Fibroblast of skin of left quadriceps (primary cell): ENCODE measurements at places on chromosomes 1 and 21.

GRCh38 chr21:25635310-25635709 lies 3.7 kb upstream of the JAM2 start:
- no peak for DNase-seq

DNA sequence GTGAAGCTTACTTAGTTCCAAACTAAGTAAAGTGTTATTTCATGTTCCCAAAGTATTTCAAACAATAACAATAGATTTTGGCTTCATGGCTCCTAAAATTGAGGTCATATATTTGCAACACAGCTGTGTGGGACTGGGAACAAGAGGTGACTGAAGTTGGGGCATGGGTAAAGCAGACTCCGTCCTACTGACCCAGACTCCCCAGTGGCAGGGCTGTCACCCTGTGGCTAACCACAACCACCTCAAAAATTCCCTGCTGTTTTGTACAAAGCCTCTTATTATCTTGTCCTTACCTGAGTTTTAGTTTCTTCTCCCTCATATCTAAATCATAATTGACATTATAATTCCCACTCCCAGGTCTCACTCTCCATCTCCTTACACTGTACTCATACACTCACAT lies 117.6 kb downstream of the PTGER3 start:
- DNase-seq, result no peak

DNA sequence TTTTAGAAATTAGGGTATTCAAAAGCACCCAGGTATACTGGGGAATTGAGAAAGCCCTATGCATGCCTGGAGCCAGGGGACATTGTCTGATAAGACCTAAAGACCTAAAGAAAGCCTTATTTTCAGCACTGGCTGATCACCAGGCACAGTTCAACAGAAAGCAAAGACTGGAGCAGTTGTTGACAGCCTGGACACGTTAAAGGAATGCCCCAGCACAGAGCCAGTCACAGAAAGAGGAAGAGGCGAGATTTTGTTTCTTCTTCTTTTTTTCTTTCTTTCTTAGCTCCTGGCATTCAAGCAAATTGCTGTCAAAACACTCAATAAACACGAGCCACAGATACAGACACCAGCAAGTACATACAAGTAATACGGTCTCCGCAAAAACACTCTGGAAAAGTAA lies 40.4 kb downstream of the RNF187 start:
- DNase-seq, result no peak

DNA sequence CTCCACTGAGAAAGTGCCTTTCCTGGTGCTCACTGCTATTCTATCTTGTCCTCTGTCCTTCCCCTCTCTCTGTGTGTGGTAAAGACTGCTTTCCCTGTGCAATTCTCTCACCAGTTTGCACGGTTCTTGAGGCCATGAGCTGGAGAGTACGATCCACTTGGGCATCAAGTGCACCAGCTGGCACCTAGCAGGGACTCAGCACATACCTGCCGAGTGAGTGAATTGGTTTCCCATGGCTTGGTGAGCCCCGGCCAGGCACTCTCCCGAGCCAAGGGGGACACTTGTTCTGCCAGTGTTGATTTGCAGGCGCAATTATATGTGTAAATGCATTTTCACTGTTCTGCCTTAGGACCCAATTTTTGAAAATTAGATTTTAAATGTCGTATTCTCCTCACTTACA lies 313.5 kb downstream of the DISC1 start:
- no peak for DNase-seq

- no peak for DNase-seq
Measured at GRCh38 chr1:206105464-206105995, 11.7 kb downstream of the AVPR1B start.

GRCh38 chr1:223425550-223425949 lies 32.3 kb downstream of the CCDC185 start:
- no peak for DNase-seq

- no peak for DNase-seq
Measured at GRCh38 chr1:167555971-167556714, 2.6 kb upstream of the CREG1 start.

- no peak for DNase-seq
Measured at GRCh38 chr1:203081465-203082230, 4.2 kb downstream of the MYOG start.

GRCh38 chr1:218524526-218524925 lies 179.4 kb downstream of the TGFB2 start:
- no peak for DNase-seq

DNA sequence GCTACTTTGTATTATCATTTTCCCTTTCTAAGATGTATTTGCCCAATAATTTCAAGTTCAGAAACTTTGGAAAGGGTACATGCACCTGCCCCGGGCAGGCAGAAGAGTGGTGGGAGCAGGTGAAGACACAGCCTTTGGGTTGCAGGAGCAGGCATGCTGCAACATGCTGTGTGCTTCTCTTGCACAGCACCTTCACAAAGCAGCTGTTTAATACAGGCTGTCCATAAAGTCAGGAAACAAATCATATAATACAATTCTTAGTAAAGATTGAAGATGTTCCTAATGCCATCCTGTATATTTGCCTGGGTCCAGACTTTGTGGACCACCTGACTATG lies 182.9 kb downstream of the ZNF281 start:
- no peak for DNase-seq

- peak; percentile 85 for DNase-seq
Measured at GRCh38 chr1:39395357-39395831, 96.0 kb upstream of the BMP8A start.

GRCh38 chr1:206859082-206859521 lies 6.3 kb upstream of the IL20 start:
- no peak for DNase-seq

DNA sequence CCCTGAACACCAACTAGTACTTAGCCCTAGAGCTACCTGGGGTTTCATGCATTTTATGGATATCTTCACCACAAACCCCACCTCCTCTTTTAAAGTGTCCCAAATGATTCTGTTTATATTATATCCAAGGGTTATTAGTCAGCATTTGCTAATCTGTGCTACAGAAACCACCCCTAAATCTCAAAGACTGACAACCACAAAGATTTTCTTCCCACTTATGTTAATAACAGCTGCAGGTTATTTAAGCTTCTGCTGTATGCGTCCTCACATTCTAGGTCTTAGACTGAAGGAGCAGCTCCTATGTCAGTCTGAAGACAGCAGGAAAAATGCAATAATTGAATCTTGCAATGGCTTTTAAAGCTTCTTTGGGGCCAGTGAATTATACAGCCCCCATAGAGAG lies 11.2 kb upstream of the PHC2 start:
- no peak for DNase-seq

DNA sequence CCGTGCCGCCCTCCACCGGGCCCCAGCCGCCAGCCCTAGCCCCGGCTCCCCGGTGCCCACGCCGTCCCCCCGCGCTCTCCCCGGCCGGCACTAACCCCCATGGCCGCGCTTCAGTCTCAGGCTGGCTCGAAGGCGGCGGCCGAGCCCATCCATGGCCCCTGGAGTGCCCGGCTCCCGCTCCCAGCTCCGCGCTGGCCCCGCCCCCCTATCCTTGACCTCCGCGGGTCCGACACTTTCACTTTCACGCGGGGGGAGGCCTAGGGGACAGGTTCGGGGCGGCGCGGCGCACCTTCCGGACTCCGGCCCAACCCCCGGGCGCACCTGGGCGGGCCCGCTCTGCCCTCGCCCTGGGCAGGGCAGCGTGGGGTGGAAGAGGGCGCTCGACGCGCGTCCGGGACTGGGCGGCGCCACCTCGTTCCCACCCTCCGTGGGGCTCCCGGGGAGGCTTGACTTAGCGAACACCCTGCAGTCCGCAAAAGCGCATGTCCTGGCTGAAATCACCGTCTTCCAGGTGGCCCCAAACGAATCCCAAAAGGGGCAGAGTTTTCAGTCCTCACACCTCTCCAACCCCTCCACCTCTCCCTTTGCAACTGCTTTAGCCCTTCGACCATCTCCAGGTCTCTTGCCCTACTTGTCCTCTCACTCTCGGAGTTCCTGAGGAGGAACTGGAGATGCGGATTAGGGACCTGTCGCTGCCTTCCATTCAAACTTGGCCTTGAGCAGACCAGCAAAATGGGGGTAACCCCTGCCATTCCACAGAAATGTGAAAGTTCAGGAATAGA lies 3.9 kb upstream of the DENND2D start:
- DNase-seq, result no peak

- DNase-seq, result no peak
Measured at GRCh38 chr21:37231249-37231645, 35.9 kb downstream of the VPS26C start.

GRCh38 chr1:111878091-111878490 lies 111.4 kb downstream of the KCND3 start:
- DNase-seq, result no peak

DNA sequence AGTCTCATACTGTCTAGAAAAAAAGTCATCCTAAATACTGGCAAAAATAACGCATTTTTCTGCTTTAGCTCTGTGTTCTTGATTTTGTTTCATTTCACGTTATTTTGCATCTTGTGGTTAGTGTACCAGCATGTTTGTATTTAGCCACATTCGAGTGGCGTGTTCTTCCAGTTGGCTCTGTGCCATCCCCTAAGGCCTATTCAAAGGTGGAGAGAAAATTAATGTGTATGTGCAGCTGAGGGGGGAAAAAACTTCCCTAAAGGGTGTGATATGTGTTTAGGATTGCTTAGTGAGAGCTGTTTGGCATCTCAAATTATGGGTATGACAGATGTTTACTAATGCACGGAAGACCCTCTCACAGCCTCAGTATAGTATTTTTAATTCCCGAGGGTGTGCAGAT lies 12.1 kb downstream of the DNAJC16 start:
- DNase-seq, result no peak

GRCh38 chr1:216532251-216532798 lies 109.1 kb upstream of the USH2A start:
- DNase-seq, result no peak

DNA sequence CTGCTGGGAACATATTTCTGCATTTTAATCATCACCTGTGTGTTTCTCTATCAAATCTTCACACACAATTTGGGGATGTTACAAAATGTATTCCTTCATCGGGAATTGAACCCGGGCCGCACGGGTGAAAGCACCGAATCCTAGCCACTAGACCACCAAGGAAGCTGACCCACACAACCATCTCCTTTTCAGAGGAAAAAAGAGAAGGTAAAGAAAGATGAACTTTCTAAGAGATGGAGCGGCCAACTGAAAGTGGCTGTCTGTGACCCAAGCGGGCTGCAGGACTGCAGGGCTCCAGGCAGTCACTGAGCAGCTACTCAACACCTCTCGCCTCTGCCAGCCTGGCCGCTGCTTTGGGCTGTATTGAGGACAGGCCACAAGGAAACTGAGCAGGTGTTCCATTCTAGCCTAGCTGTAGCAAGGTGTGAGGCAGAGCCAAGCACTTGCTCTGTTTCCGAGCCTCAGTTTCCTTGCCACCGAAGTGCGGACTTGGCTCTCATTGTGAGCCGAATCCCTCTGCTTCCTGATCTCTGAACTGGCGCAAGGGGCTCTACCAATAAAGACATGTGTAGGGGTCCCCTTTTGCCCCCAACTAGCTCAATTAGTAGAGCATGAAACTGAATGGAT lies 156.9 kb upstream of the NBPF11 start:
- DNase-seq, result no peak

GRCh38 chr1:38009088-38009840 lies 3.3 kb upstream of the UTP11 start:
- no peak for DNase-seq

DNA sequence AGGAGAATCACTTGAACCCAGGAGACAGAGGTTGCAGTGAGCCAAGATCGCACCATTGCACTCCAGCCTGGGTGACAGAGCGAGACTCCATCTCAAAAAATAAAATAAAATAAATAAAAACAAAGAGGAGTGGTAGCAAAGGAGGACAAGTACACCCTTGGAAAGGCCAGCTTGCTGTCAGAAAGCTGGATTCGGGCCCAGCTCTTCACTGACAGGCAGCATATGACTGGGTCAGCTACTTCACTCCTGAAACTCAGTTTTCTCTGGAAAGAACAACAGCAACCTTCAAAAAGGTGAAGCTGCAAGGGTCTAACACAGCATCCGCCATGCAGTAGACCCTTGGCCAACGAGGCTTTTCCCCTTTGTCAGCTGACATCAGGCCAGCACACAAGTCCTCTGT lies 156.0 kb upstream of the TIAM1 start:
- no peak for DNase-seq
